ENCODE measurements at places on chromosomes 4 and X. TPM values are rescaled to one million over a fixed set of nuclear protein-coding genes. Genes with fewer than 3 reads are reported as not detected.

DNA sequence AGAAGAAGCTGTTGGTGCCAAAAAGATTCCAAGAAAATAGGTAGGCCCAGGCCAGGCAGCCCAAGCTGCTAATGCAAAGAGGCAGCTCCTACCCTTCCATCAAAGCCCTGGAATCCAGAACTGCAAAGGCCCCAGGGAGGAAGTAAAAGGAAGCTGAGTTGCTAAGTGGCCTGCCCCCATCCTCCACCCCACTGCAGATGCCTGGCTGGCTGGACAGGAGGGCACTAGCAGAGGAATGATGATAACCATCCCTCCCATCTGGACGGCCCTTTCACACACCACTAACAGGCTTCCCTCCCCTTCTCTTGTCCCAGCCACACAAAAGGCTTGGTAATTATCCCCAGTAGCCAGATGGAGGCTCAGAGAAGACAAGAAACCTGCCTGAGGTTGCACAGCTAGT, 32.4 kb upstream of the PJA1 start:
- no peak for DNase-seq
- no peak overlapping the region for H3K4me3 ChIP-seq
- H3K36me3 ChIP-seq: no peaks in the 10 kb centered on the region
- no peak overlapping the region for H3K27ac ChIP-seq
- H3K4me1 ChIP-seq: no peaks in the 10 kb centered on the region

GRCh38 chr4:25171201-25171865, 11.1 kb upstream of the SEPSECS start:
- H3K27ac ChIP-seq: no peak overlapping the region
- DNase-seq: no peak
- H3K4me1 ChIP-seq: peaks cover 1% of the 10 kb centered on the region
- H3K27me3 ChIP-seq: no peaks in the 10 kb centered on the region
- no peak overlapping the region for H3K4me3 ChIP-seq

DNA sequence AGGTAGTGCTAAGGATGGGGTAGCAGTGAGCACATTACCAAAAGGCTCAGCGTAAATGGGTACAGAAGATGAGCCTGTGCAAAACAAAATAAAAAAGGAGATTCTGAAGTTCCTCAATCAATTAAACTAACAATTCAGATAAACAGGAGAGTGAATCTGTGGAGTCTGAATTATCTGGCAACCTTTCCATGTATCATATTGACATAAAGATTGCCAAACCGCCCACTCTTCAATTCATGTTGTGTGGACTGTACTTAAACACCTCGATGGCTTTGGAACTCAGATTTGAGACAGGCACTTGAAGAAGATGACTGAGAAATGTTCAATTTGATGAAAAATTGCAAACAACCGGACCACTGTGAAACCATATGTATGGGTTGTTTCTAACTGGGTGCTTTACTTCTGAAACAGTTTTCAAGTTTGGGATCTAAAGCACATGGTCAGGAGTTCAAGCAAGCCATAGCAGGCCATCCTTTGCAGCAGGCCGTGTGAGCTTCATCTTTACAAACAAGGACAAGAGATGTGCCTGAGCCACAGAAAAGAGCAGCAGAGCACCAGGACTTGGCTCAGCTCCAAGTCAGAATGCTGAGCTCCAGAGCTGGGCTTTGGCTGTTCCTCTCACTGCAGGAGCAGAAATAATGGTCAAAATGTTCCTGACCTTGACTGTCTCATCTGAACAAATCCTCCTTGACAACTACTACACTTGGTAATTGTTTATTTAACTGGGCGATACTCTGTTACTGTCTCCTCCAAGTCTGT, 108.1 kb downstream of the MGST2 start:
- H3K27ac ChIP-seq: no peak overlapping the region
- no peak for DNase-seq
- peaks cover 5% of the 10 kb centered on the region for H3K27me3 ChIP-seq

TXK gene
- total RNA-seq: 66.8 TPM

GRCh38 chr4:124948976-124949597, 236.6 kb upstream of the ANKRD50 start:
- no peaks in the 10 kb centered on the region for H3K4me1 ChIP-seq
- no peaks in the 10 kb centered on the region for H3K27me3 ChIP-seq
- no peak overlapping the region for H3K27ac ChIP-seq

GRCh38 chr4:173735049-173735448, 205.0 kb upstream of the HAND2 start:
- no peaks in the 10 kb centered on the region for H3K36me3 ChIP-seq
- H3K27me3 ChIP-seq: no peaks in the 10 kb centered on the region
- H3K27ac ChIP-seq: no peak overlapping the region
- H3K4me3 ChIP-seq: no peak overlapping the region
- no peak for DNase-seq

- peaks cover 29% of the 10 kb centered on the region for H3K4me1 ChIP-seq
- H3K27ac ChIP-seq: no peak overlapping the region
Measured at GRCh38 chrX:47645530-47645929, 4.8 kb downstream of the ELK1 start.

- H3K4me3 ChIP-seq: no peak overlapping the region
- H3K27ac ChIP-seq: no peak overlapping the region
- no peaks in the 10 kb centered on the region for H3K4me1 ChIP-seq
- H3K36me3 ChIP-seq: no peaks in the 10 kb centered on the region
Measured at GRCh38 chr4:10305816-10306215, 151.4 kb downstream of the ZNF518B start.

- peak; percentile 59 for DNase-seq
- H3K4me1 ChIP-seq: peaks cover 20% of the 10 kb centered on the region
- no peaks in the 10 kb centered on the region for H3K27me3 ChIP-seq
- H3K4me3 ChIP-seq: no peak overlapping the region
Measured at GRCh38 chr4:38759113-38759789, 23.5 kb downstream of the TLR10 start.

SMIM10 gene
- 0.65 TPM for total RNA-seq

DNA sequence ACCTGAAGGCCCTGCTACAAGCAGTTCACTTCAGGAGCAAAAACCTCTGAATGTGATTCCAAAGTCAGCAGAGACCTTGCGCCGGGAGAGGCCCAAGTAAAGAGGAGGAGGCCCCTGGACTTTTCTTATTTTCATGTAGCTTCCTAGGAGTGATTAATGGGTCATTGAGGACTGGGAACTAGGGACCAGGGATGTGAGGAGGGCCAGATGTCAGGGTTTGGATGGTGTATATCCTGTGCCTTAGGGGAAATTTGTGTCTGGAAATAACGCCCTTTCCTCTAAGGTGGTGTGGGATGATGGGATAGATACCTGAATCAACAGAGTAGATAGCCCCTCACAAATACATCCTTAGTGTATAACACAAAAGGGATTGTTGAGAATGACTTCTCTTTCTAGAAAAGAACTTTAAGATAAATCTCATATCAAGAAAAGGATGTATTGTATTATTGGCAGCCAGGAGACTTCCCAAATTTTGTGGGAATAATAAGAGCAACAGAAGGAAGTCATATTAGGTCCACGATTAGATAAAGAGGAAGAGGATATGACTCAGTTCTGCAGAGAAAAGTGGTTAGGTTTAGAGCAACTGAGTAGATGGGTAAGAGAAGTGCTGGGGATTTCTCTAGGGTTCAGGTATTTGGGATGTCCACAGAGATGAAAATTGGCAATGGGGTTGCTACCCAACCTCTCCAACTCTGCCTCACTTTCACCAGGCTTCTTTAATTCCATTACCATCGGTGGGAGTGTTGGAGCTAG, 1.1 kb downstream of the ITGB1BP2 start:
- H3K36me3 ChIP-seq: peaks cover 24% of the 10 kb centered on the region
- peaks cover 14% of the 10 kb centered on the region for H3K4me1 ChIP-seq
- DNase-seq: no peak
- no peaks in the 10 kb centered on the region for H3K27me3 ChIP-seq
- peak overlapping the region; percentile 9 for H3K4me3 ChIP-seq

DNA sequence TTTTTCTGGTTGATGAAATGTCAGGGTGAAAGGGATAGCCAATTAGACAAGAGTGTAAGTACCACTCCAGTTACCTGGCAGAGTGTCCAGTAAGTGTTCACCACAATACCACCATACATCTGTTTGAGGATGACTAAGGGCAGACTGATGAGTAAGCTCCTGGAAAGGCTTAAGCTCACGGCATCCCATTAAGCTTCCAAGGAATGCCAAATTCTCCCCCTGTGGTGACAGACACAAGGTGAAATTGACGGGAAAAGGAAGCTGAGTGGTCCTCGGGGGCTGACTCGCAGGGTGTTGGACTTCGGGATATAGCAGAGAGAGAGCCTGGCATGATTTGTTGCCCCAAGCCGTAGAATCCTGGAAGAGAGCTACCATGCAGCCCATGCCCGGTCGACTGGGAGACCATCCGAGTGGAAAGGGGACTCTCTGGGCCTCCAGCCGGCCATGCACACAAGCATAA, 7.6 kb upstream of the BST1 start:
- peaks cover 2% of the 10 kb centered on the region for H3K36me3 ChIP-seq
- no peak for DNase-seq
- H3K4me3 ChIP-seq: no peak overlapping the region

CEP44 gene
- total RNA-seq: 27.0 TPM

IL9R gene
- total RNA-seq: 30.5 TPM

GRCh38 chrX:11472381-11472780, 179.2 kb downstream of the AMELX start:
- no peak overlapping the region for H3K4me3 ChIP-seq
- no peak for DNase-seq
- no peaks in the 10 kb centered on the region for H3K27me3 ChIP-seq
- no peak overlapping the region for H3K27ac ChIP-seq
- no peaks in the 10 kb centered on the region for H3K36me3 ChIP-seq

DNA sequence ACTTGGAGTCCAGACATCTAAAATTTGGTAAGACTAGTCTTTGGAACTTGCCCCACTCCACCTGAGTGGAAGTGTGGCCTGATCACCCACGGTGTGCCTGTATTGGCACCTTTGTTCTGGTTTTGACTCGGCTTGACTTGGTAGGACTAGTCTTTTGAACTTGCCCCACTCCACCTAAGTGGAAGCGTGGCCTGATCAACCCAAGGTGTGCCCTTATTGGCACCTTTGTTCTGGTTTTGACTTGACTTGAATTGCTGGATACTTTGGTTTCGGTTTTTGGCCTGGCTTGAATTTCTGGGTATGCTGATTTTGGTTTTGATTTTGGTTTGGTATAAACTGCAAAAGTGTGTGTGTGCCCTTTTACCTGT, 44.7 kb upstream of the UGT2B7 start:
- no peaks in the 10 kb centered on the region for H3K4me1 ChIP-seq
- H3K4me3 ChIP-seq: no peak overlapping the region
- no peaks in the 10 kb centered on the region for H3K27me3 ChIP-seq
- no peaks in the 10 kb centered on the region for H3K36me3 ChIP-seq
- no peak overlapping the region for H3K27ac ChIP-seq

DNA sequence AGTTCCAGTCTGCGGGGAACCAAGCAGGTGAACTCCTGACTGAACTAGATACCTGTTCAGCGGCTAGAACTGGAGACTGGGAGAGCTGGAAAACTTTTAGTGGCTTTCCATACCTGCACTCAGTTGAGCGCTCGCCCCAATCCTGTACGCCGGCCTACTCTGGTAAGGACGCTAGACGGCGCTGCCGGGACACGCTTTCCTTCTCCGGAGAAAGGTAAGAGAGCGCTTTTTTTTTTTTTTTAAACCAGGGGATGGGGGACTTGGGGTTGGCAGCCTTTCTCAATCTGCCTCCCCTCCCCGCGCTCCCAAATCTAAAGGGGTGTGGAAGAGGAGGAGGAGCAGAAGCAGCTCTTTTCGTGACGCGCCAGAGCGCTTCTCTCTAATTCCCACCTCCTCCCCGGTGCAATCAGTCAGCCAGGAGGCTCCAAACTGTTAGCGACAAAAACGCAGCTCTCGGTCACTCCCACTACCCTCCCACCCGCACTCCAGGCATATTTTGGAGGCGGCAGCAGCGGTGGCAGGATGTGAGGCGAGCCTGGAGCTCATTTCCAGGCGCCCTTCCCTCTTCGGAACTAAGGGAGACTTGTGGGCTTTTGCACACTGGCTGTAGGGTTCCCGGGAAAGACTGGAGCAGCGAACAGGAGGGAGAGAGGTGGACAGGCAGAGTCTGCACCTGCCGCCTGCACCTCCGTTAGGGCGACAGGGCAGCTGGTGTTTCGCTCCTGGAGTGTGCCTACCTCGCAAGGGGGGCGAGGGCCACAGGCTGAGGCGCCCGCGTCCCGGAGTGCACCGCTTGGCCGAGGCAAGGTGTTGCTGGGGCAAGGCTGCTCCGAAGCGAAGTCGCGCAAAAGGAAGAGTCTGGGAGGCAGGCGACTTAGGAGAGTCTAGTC, at the start of gene IL1RAPL2:
TSS of gene IL1RAPL2 (plus strand) at position 409 of the 890 bp plus-strand sequence.
- no peak for DNase-seq
- no peaks in the 10 kb centered on the region for H3K4me1 ChIP-seq
- H3K27me3 ChIP-seq: peaks cover 42% of the 10 kb centered on the region
- no peak within 1 kb of the TSS for H3K4me3 ChIP-seq
- no peak within 1 kb of the TSS for H3K27ac ChIP-seq
- no peaks in the 10 kb centered on the region for H3K36me3 ChIP-seq

GRCh38 chr4:38281371-38282071, 321.3 kb downstream of the PTTG2 start:
- H3K4me1 ChIP-seq: peaks cover 16% of the 10 kb centered on the region
- peaks cover 6% of the 10 kb centered on the region for H3K27me3 ChIP-seq
- no peak for DNase-seq
- no peak overlapping the region for H3K4me3 ChIP-seq
- H3K27ac ChIP-seq: no peak overlapping the region

KLHL15 gene
- 14.3 TPM for total RNA-seq

DNA sequence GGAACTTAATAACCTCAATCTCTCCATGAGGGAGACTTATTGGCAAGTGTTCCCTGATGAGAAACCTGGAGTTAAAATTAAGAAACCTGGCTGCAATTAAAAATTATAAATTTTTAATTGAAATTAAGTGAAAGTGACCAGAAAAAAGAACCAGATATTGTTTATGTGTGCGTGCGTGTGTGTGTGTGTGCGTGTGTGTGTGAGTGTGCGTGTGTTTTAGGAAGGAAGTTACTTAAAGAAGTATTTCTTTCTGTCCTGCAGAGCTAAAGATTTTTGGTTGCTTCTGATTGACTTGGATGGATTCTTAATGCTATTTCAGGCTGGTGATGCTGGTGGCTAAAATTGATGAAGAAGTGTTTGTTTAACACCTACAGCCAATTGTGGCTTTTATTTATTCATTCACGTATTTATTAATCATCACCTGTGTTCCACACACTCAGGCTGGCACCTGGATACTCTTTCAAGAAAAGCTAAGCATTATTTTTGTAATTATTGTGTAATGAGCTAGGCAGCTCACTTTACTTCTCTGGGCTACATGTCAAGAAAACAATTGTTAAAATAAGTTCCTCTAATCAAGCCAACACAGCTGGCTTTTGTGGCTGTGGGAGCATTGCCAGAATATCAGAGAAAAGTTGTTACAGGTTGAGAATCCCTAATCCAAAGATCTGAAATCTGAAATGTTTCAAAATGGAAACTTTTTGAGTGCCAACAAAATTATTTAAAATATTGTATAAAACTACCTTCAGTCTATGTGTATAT, 68.5 kb downstream of the CEP44 start:
- H3K4me1 ChIP-seq: no peaks in the 10 kb centered on the region
- no peaks in the 10 kb centered on the region for H3K36me3 ChIP-seq
- H3K27ac ChIP-seq: no peak overlapping the region
- H3K4me3 ChIP-seq: no peak overlapping the region

DNA sequence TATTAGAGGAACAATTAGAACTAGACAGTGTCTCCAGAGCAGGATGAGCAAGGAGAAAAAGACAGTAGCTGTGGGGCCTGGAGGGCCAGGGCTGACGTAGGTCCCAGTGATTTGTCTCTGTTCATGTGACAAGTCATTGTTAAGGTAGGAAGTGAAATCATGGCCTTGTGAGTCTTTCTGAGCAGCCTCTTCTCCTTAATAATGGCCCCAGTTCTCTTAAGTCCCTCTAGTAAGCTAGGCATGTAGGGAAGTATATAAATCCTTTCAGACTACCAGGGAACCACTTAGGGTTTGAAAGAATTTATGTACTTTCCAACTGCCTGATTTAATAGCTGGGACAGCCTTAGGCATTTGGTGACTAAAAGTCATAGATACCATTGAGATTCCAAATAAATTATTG, 133.0 kb downstream of the KLHL8 start:
- no peak for DNase-seq
- H3K27me3 ChIP-seq: no peaks in the 10 kb centered on the region
- peaks cover 9% of the 10 kb centered on the region for H3K4me1 ChIP-seq
- H3K36me3 ChIP-seq: peaks cover 15% of the 10 kb centered on the region
